ENCODE measurements at places on chromosomes 12 and 14. TPM values are rescaled to one million over a fixed set of nuclear protein-coding genes. Genes with fewer than 3 reads are reported as not detected.
A peak's percentile ranks its signal among the peaks of the same experiment; 100 is the strongest.

DNA sequence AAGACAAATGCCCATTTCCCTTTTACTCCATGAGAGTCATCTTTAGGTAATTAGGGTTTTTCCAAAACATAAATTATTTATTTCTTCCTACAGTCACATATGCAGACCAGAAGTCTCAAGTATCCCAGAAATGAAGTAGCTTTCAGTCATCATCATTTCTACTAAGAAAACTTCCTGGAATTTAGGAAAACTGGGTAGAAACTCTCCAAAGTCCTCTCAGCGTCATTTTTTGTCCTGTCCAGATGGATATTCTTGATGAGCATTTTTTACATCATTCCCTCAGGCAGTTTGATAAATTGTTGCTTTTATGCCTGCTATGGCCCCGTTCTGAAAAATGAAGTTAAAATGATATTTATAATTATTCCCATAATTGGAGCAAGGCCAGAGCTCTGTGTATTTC is 93.9 kb upstream of the DCN start:
- H3K27ac ChIP-seq = no peak overlapping the region
- no peaks in the 10 kb centered on the region for H3K27me3 ChIP-seq
- H3K36me3 ChIP-seq = no peaks in the 10 kb centered on the region

- peak; percentile 5 for DNase-seq
- no peaks in the 10 kb centered on the region for H3K27me3 ChIP-seq
- H3K36me3 ChIP-seq = no peaks in the 10 kb centered on the region
- H3K4me3 ChIP-seq = no peak overlapping the region
Measured at GRCh38 chr12:87943023-87943422, 86.2 kb downstream of the C12orf50 start.

GRCh38 chr12:72677139-72677538 is 405.0 kb downstream of the TRHDE start:
- no peaks in the 10 kb centered on the region for H3K36me3 ChIP-seq
- no peak overlapping the region for H3K4me3 ChIP-seq
- H3K4me1 ChIP-seq = no peaks in the 10 kb centered on the region
- no peak overlapping the region for H3K27ac ChIP-seq
- no peaks in the 10 kb centered on the region for H3K27me3 ChIP-seq

DNA sequence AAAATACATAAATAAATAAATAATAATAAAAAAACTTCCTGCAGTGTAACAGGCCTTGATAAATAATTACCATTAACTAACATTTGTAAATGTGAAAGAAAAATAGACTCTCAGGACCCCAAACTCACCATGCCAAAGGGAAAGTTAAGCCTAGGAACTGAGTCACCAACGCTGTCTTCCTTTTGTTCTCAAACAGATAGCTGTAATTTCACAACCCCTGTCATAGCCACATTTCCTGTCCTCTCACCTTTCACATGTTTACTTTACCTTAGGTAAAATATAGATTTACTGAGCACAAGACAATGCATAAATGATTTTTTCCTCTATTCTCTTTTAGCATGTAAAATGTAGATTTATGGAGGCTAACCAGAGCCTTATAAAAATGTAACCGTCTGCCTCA is 35.9 kb upstream of the CHST11 start:
- no peak for DNase-seq
- H3K4me1 ChIP-seq = no peaks in the 10 kb centered on the region
- H3K4me3 ChIP-seq = no peak overlapping the region
- H3K36me3 ChIP-seq = no peaks in the 10 kb centered on the region

DNA sequence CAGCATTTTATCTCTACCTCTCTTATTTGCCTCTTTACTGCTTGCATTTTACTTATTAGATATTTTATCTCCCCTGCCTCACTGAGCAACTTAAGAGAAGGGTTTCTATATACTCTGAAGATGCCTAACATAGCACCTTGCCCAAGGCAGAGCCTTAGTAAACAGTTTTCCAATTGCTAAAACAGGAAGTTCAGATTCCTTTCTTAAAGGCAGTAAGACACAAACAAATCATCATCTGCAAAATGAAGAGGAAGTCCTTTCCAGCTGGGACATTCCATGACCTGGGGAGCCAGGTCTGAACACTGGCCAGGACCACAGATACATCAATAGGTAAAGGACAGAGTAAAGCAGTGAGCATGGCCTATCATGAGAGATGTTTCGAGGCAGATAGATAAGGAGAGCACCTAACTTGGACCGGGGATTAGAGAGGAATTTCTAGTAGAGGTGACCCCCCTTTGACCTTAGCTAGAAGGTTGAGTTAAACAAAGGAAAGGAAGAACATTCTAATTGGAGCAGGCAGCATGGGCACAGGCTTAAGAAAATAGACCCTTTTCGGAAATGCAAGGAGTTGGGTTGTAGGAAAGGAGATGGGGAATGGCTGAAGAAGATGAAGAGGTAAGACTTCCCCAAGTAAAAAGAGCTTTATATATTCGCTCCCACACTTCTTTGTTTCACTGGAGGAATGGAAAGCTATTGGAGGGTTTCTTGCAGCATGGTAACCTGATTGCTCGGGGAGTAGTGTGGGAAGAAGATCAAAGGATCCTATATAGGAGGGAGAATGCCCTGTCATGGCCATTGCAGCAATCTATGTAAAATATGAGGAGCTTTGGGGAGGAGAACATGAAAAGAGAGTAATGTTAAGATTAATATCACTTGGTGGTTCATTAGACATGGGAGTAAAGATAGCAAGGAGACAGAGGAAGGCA is 94.8 kb downstream of the PHLDA1 start:
- no peaks in the 10 kb centered on the region for H3K27me3 ChIP-seq
- DNase-seq = no peak
- peaks cover 19% of the 10 kb centered on the region for H3K4me1 ChIP-seq
- H3K36me3 ChIP-seq = no peaks in the 10 kb centered on the region

SAMD15 gene
- total RNA-seq = 2.1 TPM

FAIM2 gene
- total RNA-seq = 0.10 TPM

AQP2 gene
- total RNA-seq = not detected

OR6C75 gene
- total RNA-seq = not detected

DUSP16 gene
- 24.2 TPM for total RNA-seq
